NCI-H2029 treated with DMSO at 0.1 percent for 48 hours (cell line): ENCODE measurements at places on chromosomes 3 and 15.

- no peak for DNase-seq
These were observed 244.7 kb upstream of the TBL1XR1 start for GRCh38 chr3:177441813-177442646.

DNA sequence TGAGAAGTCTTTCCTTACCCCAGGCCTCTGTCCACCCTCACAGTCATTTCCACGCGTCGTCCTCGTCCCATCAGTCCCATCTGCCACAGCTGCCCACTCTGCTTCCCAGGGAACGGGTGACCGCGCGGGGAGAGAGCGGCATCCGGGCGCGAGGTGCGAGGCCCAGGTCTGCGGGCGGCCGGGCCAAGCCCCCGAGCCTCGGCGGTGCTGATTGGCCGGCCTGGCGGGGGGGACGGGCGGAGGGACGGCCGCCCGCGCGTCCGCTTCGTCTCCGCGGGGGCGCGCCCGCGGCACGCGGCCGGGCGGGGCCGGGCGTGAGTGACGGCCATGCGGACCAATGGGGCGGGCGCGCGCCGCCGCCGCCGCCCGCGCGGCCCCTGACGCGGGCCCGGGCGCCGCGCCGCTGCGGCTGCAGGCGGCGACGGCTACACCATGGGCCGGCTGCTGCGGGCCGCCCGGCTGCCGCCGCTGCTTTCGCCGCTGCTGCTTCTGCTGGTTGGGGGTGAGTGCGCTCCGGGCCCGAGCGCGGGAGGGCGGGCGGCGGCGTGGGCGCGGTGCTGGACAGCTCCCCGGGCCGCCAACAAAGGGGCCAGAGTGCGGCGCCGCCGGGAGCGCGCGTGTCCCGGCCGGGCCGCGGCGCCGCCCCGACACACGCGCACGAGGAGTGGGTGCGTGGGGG lies at the start of gene PODXL2:
TSS of gene PODXL2 (plus strand) at position 398 of the 679 bp plus-strand sequence. CDS start at position 433, 35 bp downstream.
- no peak for DNase-seq

- no peak for DNase-seq
These were observed 49.0 kb downstream of the LARS2 start for GRCh38 chr3:45437383-45437782.

DNA sequence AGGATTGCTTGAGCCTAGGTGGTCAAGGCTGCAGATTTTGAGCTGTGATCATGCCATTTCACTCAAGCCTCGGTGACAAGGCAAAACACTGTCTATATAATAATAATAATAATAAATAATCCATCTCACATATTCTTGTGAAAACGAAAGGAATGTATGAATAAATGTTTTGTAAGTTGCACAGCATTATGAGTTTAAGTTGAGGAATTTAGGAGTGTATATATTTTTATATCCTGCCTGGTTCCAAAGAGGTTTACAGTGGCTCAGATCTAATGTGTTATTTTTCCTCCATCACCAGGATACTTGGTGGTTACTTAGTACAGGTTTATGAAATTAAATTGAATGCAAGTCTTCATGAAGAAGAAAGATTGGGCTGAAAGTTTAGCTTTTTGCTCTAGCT lies 77.2 kb downstream of the ATG7 start:
- DNase-seq, result no peak

DNA sequence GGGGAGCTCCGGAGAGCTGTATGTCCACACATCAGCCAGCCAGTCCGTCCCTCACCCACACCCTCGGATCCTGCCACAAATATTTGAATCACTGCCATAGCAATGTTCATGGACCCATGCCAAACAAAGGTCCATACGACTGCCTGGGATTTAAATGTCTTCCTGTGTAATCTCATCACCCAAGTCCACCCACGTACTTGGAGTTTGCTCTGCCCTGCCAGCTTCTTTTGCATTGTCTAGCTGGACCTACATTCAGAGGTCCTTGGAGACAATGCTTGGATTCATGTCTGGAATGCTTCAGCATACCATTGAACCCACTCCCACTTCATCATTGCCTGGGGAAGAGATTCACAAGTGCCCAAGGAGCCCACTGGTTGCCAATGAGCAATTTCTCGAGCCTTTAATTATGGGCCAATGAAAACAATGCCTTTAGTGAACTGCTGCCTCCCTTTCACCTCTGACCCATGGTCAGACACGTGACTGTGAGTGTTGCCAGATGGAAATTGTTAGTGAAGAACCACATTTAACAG lies 90.4 kb upstream of the PHLDB2 start:
- no peak for DNase-seq

DNA sequence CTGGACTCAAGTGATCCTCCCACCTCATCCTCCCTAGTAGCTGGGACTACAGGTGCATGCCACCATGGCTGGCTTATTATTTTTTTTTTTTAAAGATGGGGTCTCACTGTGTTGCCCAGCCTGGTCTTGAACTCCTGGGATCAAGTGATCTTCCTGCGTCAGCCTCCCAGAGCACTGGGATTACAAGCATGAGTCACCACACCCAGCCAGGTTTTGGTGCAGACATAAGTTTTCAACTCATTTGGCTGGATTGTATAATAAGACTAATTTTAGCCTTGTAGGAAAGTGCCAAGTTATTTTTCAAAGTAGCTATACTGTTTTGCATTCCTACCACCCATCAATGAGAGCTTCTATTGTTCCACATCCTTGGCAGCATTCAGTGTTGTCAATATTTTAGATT lies 32.1 kb downstream of the BUB1B start:
- DNase-seq, result no peak

DNA sequence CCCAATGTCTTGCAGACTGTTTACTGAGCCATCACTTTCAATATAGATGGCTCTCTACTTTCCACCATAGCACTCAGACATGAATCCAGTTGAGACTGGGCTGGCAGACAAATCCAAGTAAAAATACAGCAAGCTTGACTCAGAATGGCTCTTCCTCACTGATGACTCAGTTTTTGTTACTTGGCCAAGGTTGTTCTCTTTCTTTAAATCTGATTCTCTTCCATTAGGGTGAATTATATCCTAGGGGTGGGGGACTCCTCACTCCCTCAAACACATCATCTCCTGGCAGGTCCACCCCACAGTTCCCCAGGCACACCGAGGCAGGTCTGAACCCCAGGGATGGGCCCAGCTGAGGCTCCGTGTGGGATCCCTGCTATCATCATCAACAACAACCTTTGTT lies 157.9 kb downstream of the MEX3B start:
- no peak for DNase-seq

GRCh38 chr3:134801204-134801958 lies 6.3 kb downstream of the EPHB1 start:
- no peak for DNase-seq

DNA sequence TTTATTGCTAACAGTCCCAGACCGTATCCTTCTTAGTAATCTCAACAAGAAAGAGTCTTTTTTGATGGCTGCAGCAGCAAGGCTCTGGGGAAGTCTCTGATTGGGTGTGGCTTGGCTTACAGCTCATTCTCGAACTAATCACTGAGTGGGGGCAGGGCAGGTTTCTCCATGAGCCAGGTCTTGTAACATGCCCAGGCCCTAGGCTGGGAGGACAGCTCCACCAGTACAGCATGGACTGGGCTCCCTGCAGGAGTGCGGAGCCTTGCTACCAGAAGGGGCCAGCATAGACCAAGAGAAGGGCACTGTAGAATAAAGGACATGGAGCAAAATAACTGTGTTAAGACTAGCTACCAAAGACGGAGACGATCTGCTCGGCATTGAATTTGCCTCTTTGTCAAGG lies 7.2 kb downstream of the CD276 start:
- DNase-seq, result no peak

DNA sequence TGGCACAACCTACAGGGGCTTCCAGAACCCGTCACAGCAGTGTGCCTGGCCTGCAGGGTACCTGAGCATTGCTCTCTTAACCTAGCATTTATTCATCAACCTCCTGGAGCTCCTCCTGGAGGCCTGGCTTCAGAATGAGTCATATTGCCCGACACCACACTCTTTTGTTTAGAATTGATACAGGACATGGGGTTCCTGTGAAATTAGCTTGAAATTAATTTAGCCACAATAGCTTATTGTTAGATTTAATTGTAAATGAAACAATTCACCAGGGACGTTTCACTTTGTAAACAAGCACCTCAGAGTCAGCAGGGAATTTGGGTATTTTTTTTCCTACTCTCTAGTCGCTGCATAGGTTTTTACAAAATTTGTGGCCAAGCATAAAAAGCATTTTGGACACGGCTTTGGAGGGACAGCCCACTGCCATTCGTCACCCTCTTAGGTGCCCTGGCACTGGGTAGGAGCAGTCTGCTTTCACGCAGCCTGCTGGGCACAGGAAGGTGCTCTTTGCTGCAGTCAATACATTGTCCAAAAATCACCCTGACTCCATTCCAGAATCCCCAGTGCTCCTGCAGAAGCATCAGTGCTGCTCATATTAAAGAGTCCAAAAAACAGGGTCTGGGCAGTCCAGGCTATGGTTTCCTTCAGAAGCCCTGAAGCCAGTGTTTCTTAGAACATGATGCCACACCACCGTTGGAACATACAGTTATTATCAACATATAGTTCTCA lies 60.8 kb upstream of the MEF2A start:
- DNase-seq, result no peak

DNA sequence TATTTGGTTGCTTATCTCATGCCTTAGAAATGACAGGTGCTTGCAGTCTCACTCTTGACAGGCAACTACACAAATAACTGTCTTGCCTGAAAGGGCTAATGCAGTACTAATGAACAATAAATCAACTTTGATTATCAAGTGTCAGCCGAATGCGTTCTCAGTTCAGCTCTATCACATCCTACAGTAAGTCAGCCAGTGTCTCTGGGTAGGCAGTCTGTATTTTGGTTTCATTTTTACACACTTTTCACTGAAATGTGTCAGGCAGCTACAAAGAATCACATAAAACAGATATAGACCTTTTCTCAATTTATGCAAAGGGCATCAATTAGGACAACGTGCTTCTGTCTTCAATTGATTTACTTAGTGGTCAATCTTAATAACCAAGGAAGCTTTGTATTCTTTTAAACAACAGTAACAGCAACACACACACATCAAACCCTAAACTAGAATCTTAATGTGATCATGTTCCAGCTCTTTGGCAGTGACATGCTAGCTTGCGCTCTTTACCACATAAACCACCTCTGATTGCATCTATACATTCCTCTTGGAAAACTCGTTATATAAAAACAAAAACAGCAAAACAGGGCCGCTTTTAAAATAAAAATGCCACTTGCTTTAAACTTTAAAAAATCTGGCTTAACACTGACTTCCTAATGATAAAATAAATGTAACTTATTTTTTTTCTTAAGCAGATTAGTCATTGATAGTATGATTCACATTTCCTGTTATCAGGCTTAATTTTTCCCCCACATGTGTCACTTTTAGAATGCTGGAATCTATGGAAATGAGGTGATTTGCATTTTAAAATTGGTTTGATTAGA lies 520.4 kb downstream of the FOXP1 start:
- no peak for DNase-seq

DNA sequence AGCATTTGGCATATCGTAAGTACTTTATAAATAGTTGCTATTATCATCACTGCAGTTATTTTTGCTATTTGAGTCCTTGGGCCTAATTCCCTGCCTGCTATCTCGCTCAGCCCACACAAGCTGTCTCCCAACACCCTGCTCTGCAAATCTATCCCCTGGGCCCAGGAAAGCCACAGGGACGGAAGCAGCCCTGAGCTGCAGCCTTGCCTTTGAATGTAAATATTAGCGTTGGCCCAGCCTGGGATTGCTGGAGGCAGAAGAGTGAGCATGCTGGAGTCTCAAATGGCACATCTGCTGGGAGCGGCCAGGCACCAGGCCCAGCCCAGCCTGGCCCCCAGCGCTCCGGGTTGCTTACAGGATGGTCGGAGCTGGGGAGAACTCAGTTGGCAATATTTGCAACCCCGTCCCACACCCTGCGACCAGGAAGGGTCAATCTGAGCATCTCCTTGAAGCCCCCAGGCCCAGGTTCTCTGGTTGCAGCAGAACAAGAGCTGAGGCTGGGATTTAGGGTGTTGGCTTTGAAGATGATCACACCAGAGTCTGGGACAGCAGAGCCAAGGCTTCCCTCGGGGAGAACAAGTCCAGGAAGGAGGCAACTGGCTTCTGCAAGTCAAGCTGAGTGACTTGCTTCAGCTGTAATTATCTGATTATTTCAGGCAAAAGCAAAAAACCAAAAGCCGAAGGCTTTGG lies 529.6 kb downstream of the SHQ1 start:
- no peak for DNase-seq

DNA sequence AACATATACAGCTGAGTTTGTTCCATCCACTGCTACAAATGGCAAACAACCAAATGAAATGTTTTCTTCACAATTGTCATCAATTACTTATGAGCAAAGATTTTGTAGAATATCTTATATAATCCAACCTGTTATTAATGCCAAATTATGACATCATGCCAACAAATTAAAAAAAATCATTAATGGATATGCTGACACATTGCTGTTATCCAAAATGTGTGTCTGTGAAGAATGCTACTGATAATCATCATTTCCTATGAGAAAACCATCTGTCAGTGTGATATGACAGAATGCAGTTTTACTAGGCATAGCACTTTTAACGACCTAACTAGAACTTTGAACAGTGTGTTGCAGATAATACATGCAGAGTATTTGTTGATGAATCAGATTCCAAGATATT lies 556.5 kb upstream of the KCNMB2 start:
- DNase-seq, result no peak

- DNase-seq, result no peak
These were observed 420.7 kb downstream of the ZNF385D start for GRCh38 chr3:21330293-21330692.

- DNase-seq, result no peak
These were observed 131.6 kb downstream of the STAC start for GRCh38 chr3:36511791-36512486.

GRCh38 chr15:43769584-43770228 lies 7.1 kb downstream of the ELL3 start:
- DNase-seq, result no peak

GRCh38 chr15:42367041-42367440 lies 7.7 kb downstream of the CAPN3 start:
- no peak for DNase-seq

- no peak for DNase-seq
These were observed 13.6 kb downstream of the TMOD3 start for GRCh38 chr15:51842852-51843737.

GRCh38 chr3:66598168-66598567 lies 97.3 kb upstream of the LRIG1 start:
- DNase-seq, result no peak

DNA sequence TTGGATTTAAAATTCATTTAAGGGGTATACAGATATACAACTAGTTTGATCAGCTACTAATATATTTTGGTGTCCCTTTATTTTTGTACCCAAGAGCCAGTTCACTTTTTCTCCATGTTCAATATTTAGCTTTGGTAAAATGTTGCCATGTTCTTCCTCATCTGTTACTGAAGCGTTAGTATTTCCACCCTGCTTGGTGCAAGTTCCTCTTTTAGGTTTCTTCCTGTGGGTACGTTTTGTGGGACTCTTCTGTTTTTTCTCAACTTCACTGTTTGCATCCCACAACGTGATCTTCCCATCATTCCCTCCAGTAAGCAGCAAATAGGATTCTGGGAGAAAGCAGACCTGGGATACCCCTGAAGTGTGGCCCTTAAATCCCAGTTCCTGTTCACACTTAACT lies 14.1 kb downstream of the WDR53 start:
- DNase-seq, result no peak

- no peak for DNase-seq
These were observed 8.0 kb upstream of the SLC22A13 start for GRCh38 chr3:38257583-38257982.

DNA sequence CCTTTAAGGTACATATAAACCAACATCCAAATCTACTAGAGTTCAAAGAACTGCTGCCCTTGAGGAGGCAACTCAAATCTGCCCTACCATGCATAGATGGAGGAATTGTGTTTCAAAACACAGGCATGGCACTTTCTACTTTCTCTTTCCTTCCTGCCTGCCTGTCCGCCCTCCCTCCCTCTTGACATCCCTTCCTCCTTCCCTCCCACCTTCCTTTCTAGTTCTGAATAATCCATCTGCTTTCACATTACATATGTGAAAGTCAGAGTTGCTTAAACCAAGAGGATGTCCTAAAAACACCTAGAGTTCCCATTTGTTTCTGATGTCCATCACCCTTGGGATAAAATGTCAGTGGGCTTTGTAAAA lies 537.6 kb downstream of the FOXP1 start:
- DNase-seq, result no peak
